ENCODE measurements at places on chromosomes 2 and 18.

DNA sequence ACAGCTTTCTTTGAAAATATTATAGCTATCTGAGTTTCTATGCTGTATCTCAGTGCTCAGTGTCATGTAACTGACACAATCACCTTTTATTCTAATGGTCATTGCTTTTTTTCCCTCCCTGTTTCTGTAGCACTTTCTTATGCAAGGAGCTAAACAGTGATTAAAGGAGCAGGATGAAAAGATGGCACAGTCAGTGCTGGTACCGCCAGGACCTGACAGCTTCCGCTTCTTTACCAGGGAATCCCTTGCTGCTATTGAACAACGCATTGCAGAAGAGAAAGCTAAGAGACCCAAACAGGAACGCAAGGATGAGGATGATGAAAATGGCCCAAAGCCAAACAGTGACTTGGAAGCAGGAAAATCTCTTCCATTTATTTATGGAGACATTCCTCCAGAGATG, 56.4 kb downstream of the SCN2A start:
- DNase-seq, result no peak

- no peak for DNase-seq
These were observed 77.9 kb downstream of the EIPR1 start for GRCh38 chr2:3299703-3300102.

DNA sequence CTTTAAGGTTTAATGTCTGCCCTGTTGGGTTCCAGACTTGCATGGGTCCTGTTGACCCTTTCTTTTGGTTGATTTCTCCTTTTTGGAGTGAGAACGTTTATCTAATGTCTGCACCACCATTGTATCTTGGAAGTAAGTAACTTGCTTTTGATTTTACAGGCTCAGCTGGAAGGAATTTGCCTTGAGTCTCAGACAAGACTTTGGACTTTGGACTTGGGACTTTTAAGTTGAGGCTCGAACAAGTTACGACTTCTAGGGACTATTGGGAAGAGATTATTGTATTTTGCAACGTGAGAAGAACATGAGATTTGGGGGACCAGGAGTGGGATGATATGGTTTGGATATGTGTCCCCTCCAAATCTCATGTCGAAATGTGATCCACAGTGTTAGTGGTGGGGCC, 267.7 kb downstream of the GLI2 start:
- DNase-seq, result no peak

- no peak for DNase-seq
These were observed 2.1 kb downstream of the GREB1 start for GRCh38 chr2:11535899-11536344.

DNA sequence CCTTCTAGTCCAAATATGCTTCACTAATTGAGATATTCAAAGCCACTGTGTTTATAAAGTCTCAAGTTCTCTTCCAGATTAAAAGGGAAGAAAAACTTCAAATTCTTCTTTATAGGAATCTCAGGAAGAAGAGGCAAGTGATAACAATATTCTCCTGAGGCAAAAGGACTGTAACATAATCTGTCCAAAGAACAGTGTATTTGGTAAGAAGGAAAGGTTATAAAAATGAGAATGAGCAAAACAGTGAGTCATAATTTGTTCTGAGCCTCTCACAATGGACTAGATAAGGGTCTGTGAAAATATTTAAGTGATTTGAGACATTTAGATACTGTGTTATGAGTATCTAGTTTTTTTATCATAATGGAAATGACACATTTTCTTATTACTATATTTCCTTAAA, 44.3 kb downstream of the SNRPD1 start:
- DNase-seq, result no peak

GRCh38 chr2:29269095-29269764, 154.0 kb downstream of the CLIP4 start:
- no peak for DNase-seq

- DNase-seq, result no peak
These were observed 22.4 kb downstream of the CYP27C1 start for GRCh38 chr2:127197475-127198385.

DNA sequence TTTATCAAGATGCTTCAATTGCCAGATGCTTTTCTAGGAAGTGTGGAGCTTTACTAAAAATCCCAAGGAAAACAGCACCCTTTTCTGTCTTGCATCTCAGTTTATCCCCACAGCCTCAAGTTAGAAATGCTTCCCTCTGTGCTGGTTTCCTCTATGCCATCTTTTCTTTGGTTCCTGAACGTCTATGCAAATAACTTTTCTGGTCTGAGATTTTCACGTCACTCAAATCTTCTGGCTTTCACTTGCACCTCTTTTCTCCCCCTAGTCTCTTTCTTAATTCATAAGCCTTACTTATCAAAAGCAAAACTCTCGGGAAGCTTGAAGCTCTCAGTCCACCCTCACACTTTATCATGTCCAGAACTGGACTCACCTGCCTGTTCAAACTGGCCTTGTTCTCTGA, 33.9 kb downstream of the ARHGAP25 start:
- no peak for DNase-seq

DNA sequence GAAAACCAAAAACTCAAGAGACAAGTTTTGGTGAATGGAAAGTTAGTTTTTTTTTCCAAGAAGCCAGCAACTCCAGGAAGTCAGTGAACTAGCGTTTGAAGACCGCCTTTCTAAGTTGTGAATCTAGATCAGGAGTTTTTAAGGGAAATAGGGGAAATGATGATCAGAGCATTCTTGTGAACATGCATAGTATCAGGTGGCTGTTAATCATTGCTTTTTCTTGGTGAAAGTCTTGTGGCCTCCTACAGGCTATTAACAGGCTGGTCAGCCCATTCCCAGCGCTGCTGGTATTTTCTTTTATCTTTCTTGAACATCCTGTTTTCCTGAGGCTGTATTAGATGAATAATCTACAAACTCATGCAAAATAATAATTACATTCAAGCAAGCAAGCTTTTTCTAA, 155.8 kb downstream of the PTPRM start:
- no peak for DNase-seq

- no peak for DNase-seq
These were observed 422.0 kb downstream of the CBLN2 start for GRCh38 chr18:72122103-72122502.

DNA sequence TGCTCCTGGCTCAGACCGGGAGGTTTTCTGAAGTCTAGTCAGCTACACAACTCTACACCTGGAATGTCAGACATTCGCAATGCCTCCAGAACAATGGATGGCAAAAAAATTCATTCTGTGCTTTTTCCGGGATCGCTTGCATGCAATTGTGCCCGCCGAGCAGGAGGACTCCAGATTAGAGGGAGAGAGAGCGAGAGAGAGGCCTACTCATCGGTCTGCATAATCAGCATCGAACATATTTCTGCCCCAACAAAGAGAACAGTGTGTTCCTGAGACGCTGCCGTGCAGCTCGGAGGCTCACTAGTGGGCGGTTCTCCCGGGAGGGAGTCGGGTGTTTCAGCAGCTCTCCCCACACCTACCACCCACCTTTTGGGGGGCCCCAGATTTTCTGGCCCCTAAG, 117.1 kb downstream of the KLHL29 start:
- no peak for DNase-seq

GRCh38 chr2:3571284-3571683, 3.8 kb upstream of the RPS7 start:
- no peak for DNase-seq

DNA sequence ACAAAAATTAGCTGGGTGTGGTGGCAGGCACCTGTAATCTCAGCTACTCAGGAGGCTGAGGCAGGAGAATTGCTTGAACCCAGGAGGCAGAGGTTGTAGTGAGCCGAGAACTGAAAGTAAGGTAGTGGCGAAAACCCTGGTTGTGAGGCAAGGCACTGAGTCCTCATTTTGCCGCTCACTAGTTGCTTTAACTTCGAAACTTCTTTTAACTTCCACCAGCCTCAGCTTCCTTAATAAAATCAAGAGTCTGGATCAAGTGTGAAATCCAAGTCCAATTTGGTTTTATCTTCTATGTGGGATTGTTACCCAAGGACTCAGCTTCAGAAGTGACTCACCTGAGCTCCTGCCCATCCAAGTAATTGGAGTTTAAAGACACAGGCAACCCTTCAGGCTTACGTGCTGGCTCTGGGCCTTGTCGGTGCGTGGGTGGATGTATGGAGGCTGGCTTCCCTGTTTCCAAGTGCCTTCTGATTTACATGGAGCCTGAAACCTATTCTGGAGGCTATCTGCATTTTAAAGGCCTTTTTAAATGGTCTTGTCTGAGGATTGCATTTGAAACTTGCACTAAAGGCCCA, 374.2 kb upstream of the ID2 start:
- DNase-seq, result no peak

GRCh38 chr2:22737144-22737543, 647.8 kb upstream of the KLHL29 start:
- DNase-seq, result no peak

DNA sequence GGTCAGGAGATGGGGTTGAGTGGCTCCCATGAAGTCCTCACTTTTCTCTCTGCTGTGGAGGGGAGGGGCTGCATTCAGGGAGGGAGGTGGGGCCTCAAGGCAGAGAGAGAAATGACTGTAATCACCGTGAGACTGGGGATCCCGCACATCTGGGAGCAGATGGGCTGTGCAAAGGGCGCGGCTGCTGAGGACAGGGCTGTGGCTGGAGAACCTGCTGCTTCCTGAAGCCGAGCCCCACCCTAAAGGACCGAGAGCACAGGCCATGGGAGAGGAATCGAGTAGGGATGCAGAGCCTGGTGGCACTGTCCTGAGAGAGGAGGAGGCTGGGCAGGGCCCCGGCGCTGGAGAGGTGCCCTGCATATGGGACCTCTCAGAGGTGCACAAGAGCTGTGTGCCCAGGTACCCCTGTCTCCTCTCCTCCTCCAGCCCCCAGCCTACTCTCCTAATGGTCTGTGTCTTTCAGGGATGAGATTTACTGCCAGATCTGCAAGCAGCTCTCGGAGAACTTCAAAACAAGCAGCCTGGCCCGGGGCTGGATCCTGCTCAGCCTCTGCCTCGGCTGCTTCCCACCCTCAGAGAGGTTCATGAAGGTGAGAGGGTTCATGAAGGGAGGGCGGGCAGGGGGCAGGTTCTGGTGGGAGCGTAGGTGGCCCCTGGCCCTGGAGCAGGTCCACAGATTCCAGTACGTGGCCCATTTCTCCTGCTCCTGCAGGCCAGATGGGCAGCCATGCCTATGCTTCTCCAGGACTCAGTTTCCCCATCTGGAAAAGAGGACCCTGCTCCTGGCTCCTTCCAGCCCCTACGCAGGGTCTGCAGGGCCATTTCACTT, 25.9 kb upstream of the GPR17 start:
- no peak for DNase-seq

DNA sequence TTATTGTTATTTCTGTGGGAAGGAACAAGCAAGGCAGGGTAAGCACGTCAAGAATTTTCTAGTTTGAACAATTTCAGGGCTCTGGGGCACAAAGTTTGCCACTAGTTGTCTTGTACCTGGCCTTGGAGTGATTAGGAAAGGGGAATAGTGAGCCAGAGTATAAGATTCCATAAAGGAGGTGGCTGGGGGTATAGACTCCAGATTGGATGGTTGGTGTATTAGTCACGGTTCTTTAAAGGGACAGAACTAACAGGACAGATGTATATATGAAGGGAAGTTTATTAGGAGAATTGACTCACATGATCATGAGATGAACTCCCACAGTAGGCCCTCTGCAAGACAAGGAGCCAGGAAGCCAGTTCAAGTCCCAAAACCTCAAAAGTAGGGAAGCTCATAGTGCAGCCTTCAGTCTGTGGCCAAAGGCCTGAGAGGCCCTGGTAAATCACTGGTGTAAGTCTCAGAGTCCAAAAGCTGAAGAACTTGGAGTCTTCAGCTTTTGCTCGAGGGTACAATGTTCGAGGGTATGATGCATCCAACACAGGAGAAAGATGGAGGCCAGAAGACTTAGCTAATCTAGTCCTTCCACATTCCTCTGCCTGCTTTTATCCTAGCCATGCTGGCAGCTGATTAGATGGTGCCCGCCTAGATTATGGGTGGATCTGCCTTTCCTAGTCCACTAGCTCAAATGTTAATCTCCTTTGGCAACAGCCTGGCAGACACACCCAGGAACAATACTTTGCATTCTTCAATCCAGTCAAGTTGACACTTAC, 31.5 kb upstream of the PTPRM start:
- no peak for DNase-seq

GRCh38 chr2:11945139-11946126, 199.0 kb downstream of the LPIN1 start:
- DNase-seq, result no peak

DNA sequence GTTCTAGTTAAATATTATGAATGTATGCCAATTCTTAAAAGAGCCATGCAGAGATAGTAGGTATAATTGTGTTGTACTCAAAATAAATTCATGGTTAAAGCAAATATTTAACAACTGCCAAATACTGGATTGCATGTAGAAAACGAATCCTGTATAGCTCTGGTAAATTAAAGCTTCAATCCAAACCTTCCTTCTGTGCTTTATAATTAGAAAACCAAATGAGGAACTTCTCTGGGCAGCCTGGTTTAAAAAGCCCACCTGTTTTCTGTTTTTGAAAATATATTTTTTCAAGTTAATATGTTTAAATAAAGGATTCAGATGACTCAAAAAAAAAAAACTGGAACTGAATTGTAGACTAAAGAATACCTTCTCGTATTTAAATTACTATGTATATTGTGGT, 48.3 kb upstream of the ITGA4 start:
- no peak for DNase-seq

GRCh38 chr18:75076286-75076685, 132.7 kb downstream of the PTGR3 start:
- no peak for DNase-seq

DNA sequence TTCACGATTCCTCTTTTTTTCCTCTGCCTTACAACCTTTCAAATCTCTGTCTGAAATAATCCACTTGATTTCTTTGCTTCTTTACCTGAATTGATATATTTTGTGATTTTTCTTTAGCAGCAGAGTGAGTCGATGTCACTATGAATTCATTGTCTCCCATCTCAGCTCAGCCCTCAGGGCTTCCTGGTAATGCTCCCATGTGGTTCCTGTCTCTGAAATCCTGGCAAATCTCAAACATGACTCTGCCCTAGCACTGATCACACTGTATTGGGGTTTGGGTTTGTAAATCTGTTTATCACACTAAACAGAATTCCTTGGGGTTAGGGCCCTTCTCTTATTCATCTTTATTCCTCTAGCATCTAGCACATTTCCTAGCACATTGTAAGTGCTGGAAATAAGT, 43.0 kb upstream of the MSTN start:
- no peak for DNase-seq

- no peak for DNase-seq
These were observed 3.5 kb downstream of the DNPEP start for GRCh38 chr2:219384083-219384713.

DNA sequence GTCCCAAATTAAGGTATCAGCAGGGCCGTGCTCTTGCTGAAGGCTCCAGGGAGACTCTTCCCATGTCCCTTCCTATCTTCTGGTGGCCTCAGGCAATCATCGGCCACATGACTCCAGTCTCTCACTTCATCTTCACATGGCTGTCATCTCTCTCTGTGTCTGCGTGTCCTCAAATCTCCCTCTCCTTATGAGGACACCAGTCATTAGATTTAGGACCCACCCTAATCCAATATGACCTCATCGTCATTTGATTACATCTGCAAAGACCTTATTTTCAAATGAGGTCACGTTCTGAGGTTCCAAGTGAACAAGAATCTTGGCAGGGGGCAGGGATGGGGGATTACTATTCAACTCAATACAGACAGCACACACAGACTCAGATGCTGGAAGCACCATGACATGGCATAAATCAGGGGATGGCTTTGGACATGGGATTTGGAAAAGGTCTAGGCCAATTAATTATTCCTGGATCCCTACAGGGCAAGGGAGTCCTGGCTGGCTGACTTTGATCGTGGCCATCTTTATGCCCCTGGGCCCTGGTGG, 210.0 kb upstream of the SKOR2 start:
- no peak for DNase-seq

- DNase-seq, result no peak
These were observed 25.0 kb downstream of the BCL11A start for GRCh38 chr2:60528281-60529020.

GRCh38 chr2:151374436-151374835, 17.0 kb downstream of the TNFAIP6 start:
- no peak for DNase-seq

- no peak for DNase-seq
These were observed 784.1 kb upstream of the FANCL start for GRCh38 chr2:59025157-59025757.

All from stimulated activated CD8-positive, alpha-beta memory T cell treated with anti-CD3 and anti-CD28 coated beads, Interleukin-7, amount 100 ng/mL, for 1 hour (primary cell).